NT2/D1 (cell line): ENCODE measurements at places on chromosomes 7 and 10.

DNA sequence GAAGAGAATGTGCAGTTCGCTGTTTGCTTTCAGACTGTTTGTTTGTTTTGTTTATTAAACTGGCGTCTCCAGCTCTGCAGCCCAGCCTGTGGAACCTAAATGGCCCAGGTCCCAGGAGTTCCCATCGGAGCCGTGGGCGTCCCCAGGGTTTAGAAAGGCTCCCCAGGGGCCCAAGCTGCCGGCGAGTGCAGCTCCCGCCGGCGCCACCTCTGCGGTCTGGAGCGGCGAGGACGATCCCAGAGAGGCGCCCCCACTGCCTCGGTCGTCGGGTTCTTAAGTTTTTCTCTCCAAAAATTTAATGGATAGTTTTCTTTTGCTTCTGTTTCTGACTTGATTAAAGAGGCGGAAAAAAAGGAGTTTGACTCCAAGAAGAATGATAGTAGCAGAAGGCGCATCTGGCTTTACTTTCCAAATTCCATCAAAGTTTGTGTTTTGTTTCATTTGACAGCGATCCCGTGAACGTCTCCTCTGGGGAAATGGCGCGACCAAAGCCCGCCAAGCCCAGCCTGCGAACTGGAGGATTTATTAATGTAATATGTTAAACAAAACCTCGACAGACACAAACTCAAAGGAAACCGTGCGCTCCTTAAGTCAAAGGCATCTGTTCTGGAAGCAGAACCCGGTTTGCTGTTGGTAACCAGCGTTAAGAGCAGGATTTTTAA lies 718 bp upstream of the FZD1 start:
- no peak for DNase-seq

DNA sequence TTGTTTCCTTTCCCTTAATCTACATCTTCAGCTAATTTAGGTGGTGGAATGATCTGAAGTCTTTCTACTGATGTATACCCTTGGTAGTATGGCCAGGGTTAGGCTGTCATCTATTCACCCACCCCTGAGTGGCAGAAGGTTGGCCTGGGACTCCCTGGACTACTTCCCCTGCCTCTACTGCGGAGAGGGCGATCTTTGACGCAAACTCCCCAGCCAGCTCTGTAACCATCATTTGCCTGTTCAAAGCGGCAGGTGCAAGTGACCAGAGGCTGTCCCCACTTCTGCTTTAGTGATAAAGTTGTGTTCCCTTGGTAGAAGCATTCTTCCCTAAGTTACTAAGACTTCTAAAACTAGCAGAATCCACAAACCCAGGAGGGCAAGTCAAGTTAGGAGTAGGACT lies 70.8 kb upstream of the UNC5B start:
- DNase-seq, result no peak

GRCh38 chr10:72086466-72087391 lies 1.6 kb downstream of the SPOCK2 start:
- no peak for DNase-seq

DNA sequence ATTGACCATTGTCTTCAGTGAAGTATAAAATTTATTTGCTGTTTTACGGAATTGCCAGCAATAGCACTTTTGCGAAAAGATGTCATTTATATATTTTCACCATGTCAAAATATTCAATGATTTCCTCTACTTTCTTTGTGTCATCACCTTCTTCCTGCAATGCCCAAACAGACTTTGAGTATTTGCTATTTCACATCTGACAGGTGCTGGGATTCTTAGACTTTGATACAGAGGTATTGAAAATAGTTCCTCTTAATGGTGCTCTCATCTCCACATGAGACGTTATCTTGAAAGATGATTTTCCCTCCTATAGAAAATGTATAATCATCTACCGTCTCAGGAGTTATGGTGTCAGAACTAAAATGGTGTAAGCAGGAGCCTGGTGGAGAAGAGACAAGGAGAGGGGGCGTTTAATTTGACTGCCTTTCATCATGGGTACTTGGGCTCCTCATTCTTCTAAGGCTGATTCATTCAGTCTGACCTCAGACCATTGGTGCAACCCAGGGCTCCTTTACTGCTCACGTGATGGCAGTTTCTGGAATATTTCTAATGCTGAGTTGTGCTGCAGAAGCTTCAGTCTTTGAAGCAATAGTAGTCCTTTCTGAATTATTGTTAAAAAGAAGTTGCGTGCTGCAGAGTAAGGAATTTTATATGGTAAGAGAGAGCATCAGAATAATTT lies 404.6 kb downstream of the PHTF2 start:
- DNase-seq, result no peak

DNA sequence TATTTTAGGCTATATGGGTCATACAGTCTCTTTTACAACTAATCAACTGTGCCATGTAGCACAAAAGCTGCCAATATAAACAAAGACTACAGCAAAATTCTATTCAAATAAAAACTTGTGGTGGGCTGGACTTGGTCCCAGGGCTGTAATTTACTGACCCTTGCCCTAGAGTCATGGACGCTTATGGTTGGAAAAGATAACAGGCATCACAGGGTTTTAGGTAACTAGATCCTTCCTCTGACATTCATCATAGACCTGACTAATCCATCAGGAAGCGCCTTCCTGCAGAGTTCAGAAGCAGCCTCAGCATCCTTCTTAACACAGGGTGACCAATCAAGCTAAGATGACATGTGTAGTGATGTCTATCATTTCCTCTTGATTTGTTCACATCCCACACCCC lies 40.2 kb upstream of the GPAM start:
- no peak for DNase-seq

GRCh38 chr10:31064348-31064747 lies 32.7 kb upstream of the ZNF438 start:
- DNase-seq, result no peak

- DNase-seq, result no peak
Measured at GRCh38 chr7:48087349-48087748, 1.7 kb upstream of the UPP1 start.

- DNase-seq, result no peak
Measured at GRCh38 chr7:106029941-106030340, 66.9 kb downstream of the CDHR3 start.

DNA sequence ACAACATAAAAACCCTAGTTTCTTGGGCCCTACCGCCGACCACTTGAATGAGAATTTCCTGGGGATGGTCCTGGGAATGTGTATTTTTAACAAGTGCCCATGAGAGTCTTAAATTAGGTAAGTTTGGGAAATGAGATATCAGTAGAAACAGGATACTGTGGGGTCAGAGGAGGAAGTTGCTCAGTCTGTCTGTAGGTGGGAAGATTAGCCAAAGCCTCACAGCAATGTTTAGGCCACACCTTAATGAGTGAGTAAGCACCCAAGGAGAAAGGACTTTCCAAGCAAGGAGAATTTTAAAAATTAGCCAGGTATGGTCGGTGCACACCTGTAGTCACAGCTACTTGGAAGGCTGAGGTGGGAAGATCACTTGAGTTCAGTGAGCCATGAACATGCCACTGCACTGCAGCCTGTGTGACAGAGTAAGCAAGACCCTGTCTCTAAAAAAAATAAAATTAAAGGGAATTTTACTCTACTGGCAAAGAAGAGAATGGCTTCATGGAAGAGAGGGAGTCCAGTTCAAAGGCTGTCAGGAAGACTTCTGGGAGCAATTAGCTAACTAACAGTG lies 31.9 kb downstream of the PAPSS2 start:
- no peak for DNase-seq

DNA sequence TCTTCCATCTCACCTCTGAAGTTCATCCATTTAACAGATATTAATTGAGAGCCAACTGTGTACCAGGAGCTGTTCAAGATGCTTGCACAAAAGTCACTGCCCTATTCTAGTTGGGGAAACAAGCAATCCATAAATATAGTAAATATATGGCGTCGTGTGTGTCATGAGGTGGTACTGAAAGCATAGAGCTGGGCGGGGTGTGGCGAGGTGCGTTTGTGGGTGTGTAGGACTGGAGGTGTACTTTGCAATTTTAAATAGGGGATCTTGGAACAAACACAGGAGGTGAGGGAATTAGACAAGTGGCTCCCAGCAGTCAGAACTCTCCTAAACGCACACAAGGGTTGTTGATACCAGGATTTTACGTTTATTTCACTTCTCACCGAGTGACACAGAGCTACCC lies 490 bp upstream of the ZNF239 start:
- DNase-seq, result no peak

DNA sequence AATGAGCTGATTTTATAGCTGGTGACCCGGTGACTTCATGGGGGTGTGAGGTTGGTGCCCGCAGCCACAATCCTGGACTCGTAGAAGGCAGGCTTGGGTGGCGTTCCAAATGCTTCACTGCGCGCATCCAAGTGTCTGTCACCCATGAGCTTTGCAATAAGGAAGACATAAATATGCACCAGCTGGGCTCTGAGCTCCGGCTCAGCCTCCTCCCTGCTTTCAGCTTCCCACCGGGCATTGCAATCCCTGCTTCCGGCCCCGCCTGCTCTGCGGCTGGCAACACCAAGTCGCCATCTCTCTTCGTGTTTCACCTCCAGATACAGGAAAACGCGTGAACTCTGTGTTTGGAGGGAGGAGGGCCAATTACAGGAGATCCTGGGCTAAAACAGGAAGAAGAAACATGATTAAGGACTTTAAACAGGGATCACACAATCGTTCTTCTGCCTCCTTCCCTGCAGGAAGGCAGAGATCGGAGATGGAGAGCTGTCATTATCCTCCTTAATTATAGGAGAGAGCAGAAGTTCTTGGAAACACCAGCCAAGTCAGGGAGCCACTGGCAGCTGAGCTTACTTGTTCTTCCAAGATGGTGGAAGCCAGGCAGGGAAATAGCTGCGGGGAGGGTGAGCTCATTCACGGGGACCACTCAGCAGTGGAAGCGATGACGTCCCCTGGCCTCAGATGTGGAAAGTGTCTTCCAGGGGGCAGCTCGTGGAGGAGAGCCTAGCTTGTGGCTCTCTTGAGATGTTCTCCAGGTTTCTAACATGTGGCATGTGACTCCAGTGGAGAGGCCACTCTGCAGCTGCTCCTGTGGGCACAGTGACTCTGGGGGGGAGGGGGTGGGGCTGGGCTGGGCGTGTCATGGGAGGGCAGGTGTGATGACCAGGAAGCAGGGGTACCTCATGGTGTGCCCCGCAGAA lies 134.9 kb downstream of the CAMK1D start:
- no peak for DNase-seq

- DNase-seq, result no peak
Measured at GRCh38 chr10:44261710-44262455, 123.0 kb downstream of the CXCL12 start.

DNA sequence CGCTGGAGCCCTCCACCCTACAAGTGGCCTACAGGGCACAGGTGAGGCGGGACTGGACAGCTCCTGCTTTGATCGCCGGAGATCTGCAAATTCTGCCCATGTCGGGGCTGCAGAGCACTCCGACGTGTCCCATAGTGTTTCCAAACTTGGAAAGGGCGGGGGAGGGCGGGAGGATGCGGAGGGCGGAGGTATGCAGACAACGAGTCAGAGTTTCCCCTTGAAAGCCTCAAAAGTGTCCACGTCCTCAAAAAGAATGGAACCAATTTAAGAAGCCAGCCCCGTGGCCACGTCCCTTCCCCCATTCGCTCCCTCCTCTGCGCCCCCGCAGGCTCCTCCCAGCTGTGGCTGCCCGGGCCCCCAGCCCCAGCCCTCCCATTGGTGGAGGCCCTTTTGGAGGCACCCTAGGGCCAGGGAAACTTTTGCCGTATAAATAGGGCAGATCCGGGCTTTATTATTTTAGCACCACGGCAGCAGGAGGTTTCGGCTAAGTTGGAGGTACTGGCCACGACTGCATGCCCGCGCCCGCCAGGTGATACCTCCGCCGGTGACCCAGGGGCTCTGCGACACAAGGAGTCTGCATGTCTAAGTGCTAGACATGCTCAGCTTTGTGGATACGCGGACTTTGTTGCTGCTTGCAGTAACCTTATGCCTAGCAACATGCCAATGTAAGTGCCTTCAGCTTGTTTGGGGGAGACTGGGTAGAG lies at the start of gene COL1A2:
Gene COL1A2 (plus strand): TSS at position 459 of the 704 bp plus-strand sequence. CDS start 137 bp downstream, at position 596.
- DNase-seq, result no peak

GRCh38 chr7:46259947-46260346 lies 338.9 kb upstream of the IGFBP3 start:
- no peak for DNase-seq

- no peak for DNase-seq
Measured at GRCh38 chr7:50664461-50664922, 99.3 kb upstream of the DDC start.

- no peak for DNase-seq
Measured at GRCh38 chr10:80878330-80878729, 340.6 kb downstream of the SH2D4B start.

GRCh38 chr10:60534761-60535389 lies 145.2 kb upstream of the ANK3 start:
- no peak for DNase-seq

GRCh38 chr7:156191090-156191489 lies 378.8 kb upstream of the SHH start:
- no peak for DNase-seq

GRCh38 chr10:113853578-113854012 lies 287 bp downstream of the DCLRE1A start:
- no peak for DNase-seq

- no peak for DNase-seq
Measured at GRCh38 chr7:159086301-159086925, 58.3 kb downstream of the VIPR2 start.

DNA sequence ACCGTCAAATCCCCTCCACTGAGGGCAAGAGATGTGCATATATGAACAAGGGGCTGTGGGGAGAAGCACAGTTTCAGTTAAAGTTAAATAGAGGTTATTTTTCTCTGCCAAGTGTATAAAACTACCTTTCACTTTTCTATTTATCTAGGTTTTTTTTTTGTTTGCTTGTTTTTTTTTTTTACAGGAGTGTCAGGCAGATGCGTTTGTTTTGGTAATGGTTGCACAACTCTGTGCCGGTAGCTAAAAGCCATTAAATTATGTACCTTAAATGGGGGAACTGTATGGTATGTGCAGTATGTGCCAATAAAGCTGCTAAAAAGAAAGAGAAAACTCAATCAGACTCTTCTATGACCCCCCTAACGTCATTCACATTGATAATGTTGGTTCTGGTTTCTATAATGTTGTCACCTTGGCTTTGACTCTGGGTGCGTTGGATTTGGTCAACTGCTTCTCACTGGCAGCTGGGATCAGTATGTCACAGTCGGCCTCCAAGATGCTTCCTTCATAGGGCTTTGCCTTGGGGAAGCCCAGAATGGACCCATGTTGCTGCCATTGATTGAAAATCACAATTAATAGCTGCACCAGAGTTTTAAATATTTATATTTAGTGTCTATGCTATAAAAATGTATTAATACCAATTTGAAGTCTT lies 34.2 kb downstream of the GLUD1 start:
- DNase-seq, result no peak

- DNase-seq, result no peak
Measured at GRCh38 chr7:101506531-101506930, 122.6 kb downstream of the MYL10 start.

- no peak for DNase-seq
Measured at GRCh38 chr7:129101746-129102145, 42.8 kb upstream of the TSPAN33 start.
